ENCODE measurements at places on chromosomes 11 and 22.
A peak's percentile ranks its signal among the peaks of the same experiment; 100 is the strongest.

DNA sequence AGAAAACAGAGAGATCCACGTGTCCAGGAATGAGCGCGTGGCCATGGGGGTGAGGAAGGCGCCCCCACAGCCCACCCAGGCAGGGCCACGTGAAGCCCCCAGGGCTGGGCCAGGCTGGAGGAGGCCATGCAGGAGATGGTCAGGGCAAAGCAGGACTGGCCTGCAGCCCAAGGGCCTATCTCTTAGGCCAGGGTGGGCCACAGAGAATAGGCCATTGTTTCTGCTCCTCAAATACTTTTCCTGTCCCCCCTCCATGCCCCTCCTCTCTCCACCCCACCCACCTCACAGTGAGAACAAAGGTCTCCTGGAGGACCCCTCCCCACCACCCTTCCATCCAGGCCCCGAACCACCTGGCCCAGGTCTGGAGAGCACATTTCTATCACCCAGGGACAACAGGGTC is 8.3 kb upstream of the CDC42EP1 start:
- no peak for DNase-seq

- DNase-seq: no peak
These were observed 18.1 kb downstream of the MRGPRG start for GRCh38 chr11:3200388-3201111.

DNA sequence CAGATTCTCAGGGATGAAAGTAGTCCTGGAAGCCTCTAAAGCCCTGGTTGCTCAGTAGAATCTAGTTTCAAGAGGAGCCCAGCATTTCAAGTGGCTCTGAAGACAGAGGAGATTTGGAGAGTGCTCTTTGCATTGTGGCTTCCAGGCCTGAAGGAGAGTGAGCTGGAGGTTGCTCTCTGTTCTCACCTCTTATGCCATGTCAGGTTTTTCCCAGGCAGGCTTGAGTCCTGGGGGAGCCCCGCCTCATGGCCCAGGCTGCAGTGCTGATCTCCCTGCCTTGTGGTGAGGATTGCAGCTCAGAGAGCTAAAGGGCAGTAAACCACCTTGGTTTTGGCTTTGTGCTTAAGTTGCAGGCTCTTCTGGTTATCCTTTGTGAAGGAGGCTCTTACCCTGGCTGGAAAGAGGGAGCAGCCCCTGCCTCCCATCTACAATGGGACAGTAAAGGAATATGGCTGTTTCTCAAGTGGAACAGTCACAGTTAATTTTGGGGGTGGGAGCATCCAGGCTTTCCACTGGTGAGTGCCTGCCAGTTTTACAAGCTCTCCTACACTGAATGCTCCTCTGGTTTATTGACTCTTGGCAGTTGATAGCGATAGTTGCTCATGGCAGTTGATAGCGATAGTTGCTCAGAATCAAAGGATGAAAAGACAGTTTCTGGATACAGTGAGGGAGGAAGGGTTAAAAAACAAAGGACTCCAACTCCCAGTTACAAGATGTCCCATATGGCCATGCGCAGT is 32.6 kb downstream of the RCOR2 start:
- DNase-seq: no peak

DNA sequence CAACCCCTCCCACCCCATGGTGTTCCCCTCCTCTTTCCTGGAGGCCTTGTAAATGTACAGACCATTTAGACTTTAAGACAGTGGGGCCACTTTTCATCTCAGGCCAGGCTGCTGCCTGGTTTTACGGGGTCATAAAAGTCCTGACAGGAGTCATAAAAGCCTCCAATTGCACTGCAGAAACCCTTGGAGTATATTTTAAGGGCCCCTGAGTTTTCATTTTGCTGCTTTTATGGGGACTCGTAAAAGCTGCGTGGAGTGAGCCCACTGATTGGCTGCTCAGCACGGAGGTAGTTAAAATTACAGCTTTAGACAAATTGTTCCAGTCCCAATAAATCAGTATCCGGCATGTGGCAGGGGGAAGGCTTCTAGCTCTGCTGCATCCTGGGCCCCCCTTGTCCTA is 627.6 kb downstream of the NTM start:
- DNase-seq: no peak

DNA sequence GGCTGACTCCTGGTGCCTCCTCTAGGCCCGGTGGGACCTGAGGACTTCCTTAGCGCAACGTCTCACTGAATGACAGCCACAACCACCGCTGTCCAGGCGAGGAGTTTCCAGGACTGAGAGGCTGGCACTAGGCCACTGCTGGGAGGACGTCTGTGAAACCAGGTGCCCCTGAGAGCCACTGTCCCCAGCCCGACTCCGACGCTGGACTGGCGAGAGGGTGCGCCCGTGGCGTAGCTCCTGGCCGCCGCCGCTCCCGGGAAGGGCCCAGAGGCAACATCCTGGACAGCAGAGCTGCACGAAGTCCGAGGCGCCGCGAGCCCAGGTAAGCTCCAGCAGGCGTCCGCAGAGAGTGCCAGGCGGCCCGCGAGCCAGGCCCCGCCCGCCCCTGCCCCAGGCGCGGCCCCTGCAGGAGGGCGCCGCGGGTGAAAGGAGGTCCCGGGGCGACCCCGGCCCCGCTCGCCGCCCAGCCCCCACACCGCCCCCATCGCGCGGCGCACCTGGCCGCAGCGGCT is 525 bp downstream of the DGCR2 start:
- DNase-seq: peak; percentile 52

DNA sequence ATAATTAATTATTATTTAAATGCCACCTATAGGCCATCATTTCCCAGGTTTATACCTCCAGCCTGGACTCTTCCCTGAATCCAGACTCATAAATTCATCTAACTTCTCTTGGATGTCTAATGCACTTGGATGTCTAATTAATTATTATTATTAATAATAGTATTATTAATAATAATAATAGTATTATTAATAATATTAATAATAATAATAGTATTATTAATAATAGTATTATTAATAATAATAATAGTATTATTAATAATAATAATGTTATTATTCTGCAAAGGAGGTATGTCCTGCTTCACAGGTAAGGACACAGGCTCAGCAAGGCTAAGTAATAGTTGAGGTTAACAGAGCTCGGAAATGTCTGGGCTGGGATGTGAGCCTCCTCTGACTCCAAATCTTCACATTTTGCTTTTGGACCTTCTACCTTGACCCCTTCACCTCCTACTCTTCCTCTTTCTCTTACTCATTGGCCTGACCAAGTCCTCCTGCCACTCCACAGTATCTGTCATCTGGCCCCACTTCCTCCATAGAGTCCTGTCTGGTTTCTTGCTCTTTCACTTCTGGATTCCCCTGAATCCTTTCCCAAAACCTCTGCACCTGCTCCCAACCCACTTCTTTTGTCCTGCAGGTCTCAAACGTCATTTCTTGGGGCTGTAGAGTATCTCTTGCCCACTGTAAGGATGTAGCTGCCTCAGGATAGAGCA is 8.0 kb downstream of the RIBC2 start:
- no peak for DNase-seq

- DNase-seq: peak; percentile 77
These were observed 662.5 kb upstream of the TENM4 start for GRCh38 chr11:80103142-80103859.

DNA sequence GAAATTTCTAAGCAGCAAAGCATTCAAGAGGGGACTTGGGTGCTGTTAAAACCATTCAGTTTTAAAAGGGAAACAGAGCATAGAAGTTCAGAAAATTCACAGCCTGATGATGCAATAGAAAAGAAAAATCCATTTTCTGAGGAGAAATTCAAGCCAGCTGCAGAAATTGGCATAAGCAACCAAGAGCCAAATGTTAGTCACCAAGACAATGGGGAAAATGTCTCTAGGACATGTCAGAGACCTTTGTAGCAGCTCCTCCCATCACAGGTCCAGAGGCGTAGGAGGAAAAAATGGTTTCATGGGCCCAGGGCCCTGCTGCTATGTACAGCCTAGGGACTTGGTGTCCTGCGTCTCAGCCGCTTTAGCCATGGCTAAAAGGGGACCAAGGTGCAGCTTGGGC is 5.5 kb upstream of the IRAG1 start:
- DNase-seq: no peak

DNA sequence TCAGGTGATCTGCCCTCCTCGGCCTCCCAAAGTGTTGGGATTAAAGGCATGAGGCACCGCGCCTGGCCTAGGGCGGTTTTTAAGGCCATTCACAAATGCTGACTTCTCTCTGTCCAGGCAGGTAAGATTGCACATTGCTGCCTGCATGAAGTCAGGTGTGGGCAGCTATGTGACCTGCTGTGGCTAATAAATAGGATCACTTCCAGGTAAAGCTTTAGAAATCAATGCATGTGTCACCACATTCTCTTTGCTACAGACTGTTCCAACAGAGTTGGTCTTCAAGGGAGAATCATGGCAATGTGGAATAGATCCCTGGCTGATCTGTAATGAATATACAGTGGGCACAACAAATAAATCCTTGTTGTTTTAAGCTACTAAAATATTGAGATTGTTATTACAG is 260.3 kb upstream of the PITPNB start:
- DNase-seq: no peak

- DNase-seq: no peak
These were observed 1.6 kb upstream of the TMEM109 start for GRCh38 chr11:60912223-60912850.

GRCh38 chr11:126280595-126280994 is 2.3 kb upstream of the TIRAP start:
- no peak for DNase-seq
